Upper lobe of left lung (tissue), 6 donors: ENCODE measurements at places on chromosomes 11 and 22.

- no peaks in the 10 kb centered on the region for H3K27me3 ChIP-seq
- H3K4me1 ChIP-seq: peaks cover 17% of the 10 kb centered on the region
- no peak for DNase-seq
Observed at GRCh38 chr11:47400768-47401279, 7.6 kb upstream of the SLC39A13 start.

DNA sequence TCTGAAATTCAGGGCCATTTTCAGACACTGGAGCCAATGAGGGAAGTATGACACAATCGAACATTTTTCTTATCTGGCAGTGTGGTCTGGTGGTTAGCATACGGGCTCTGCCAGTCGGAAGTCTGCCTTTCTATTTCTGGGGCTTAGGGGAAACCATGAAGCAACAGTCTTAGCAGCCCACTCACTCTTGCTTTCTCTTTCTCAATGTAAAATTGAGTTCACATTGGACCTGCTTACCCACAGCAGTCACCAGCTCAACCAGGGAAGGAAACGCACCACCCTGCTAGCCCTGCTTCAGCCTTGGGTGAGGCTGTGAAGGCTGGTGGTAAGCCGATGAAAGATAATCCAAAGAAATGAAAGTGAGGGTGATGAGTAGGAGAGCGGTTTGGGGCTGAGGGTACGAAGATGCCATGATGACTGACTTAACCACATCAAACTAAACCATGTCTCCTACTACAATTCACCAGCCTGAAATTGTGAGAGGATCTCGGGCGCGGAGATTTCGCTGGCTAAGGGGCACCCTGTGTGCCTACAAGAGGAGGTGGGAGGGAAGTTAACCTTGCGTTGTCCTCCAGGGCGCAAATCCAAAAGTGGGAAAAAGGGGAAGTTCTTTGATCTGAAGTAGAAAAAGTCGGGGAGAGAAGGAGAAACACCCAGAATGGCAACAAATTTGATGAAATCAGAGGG, 2.0 kb upstream of the LMO2 start:
- no peak for DNase-seq
- peak overlapping the region; percentile 26 for H3K4me3 ChIP-seq
- H3K27me3 ChIP-seq: no peaks in the 10 kb centered on the region
- H3K27ac ChIP-seq: peak overlapping the region; percentile 77
- H3K4me1 ChIP-seq: peaks cover 49% of the 10 kb centered on the region
- no peaks in the 10 kb centered on the region for H3K36me3 ChIP-seq

DNA sequence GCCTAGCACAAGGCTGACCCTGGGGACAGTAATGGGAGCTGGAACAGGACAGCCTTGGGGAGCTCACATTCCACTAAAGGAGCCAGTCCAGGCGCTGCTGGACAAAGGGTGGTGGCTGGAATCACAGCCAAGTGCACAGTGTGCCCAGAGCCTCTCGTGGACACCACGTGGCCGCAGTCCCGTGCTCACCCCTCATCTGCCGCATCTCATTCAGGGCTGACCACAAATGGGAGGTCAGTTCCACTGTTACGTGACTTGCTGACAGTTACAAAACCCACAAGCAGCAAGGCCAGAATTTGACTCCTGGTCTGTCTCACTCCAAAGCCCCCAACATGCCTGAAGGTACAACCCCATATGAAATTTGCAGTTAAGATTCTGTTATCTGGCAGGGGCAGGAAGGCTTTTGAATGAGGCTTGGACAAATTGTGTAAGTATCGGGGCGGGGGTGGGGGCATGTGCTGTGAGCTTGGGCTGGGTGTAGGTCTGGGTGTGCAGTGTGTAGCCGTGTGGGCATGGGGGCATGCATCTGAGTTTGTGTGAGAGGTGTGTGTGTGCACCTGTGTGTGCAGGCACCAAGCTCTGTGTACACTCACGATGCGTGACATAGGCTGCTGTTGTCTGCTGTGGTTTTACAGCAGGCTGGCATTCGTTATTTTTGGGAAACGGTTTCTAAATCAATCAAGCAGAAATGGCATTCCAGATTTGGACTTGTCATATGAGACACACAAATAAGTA, 301.7 kb downstream of the BRD1 start:
- H3K4me3 ChIP-seq: no peak overlapping the region
- no peaks in the 10 kb centered on the region for H3K36me3 ChIP-seq
- no peak for DNase-seq
- no peaks in the 10 kb centered on the region for H3K27me3 ChIP-seq
- H3K27ac ChIP-seq: no peak overlapping the region

GRCh38 chr11:842370-843002, at the start of the genes POLR2L and TSPAN4:
TSS of gene POLR2L (minus strand) at chr11:842529. CDS start at chr11:842508, 21 bp downstream.
TSS of gene TSPAN4 (plus strand) at chr11:842852. CDS start at chr11:850305, 7,453 bp downstream.
- peak; percentile 91 for DNase-seq
- peaks cover 92% of the 10 kb centered on the region for H3K4me1 ChIP-seq

DNA sequence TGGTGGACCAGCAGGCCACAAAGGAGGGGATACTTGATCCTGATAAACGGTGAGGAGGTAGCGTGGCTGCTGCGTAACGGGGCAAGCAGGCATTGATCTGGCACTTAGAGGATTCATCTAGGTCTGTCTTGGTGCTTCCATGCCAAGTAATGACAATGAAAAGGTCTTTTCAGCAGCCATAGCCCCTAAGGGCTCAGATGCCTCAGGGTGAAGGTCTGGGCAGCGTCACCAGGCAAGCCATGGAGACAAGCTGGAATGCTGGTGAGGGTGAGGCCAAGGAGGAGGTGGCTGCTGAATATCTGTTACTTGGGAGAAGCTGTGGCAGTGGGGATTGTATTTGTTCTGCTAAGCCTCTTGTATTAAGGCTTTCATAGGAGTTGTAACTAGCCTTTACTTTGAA, 4.8 kb upstream of the CHKB start:
- H3K27me3 ChIP-seq: no peaks in the 10 kb centered on the region
- no peak overlapping the region for H3K4me3 ChIP-seq
- H3K27ac ChIP-seq: no peak overlapping the region

DNA sequence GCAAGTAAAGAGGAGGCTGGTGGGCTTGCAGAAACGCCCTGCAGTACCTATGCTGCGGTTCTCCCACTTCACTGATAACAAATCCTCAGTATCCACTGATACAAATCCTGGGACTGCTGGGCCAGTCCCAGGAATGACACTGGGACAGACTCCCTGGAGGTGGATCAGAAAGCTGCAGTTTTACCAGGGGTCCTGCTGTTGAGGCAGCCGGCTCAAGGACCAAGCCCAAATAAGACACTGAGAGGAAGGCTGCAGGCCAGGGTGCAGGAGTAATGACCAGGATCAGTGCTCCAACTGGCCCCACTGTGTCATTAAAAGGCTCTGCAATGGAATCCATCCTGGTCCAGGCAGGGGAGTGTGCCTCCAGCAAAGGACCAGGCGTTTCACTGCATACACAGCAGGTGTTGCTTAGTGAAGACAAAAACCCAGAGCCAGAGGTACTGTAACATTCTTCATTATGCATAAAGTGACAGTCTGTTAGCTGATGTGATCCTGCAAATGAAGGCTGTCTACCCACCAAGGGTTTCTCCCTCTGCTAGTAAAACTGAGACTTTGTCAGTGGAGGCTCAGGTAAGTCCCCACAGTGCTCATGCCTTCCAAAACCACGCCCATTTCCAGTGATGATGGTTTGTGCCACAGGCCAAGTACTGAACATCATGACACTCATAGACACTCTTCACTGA, 1.4 kb upstream of the C22orf39 start:
- H3K27ac ChIP-seq: no peak overlapping the region
- peak overlapping the region; percentile 82 for H3K4me3 ChIP-seq
- H3K4me1 ChIP-seq: peaks cover 20% of the 10 kb centered on the region
- peaks cover 27% of the 10 kb centered on the region for H3K36me3 ChIP-seq
- H3K27me3 ChIP-seq: no peaks in the 10 kb centered on the region

DNA sequence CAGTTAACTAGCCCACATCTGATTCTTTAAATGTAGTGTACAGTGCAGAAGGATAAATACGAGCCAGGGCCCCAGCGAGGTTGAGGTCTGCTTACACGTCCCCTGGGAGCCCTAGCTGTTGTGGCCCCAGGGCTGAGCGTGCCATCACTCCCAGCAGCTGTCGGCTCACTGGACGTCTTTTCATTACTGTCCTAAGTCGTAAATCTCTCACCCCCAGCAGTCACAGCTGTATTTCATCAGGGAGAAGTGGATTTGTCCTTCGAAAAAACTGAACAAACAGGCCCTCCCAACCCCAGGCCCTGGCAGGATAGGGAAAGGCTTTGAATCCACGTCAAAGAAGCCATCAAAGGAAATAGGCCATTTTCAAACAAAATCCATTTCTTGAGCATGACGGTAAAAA, 110.4 kb upstream of the CSNK2A3 start:
- DNase-seq: no peak
- no peak overlapping the region for H3K27ac ChIP-seq
- no peak overlapping the region for H3K4me3 ChIP-seq
- H3K36me3 ChIP-seq: no peaks in the 10 kb centered on the region
